ENCODE measurements at places on chromosomes 11 and 22.

DNA sequence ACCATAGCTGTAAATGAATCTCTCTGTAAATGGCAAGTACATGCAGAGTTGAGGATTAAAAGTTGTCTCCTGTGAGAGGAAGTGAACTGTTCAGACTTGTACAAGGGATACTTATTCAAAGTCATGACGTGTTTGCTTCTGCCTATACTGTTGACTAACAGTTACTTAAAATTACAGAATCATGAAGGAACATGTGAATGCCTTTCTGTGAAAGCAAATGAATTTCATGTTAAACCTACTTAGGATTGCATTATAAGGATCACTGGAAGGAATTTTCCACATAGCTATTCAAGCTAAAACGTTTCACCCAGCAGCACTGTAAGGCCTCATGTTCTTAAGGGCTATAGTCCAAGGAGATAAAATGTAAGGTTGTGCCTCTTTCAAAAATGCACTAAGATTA, 93.4 kb upstream of the BIRC3 start:
- DNase-seq: no peak

- no peak for DNase-seq
Measured at GRCh38 chr11:17432002-17432401, 43.5 kb upstream of the KCNJ11 start.

GRCh38 chr22:37117092-37117491, 7.6 kb upstream of the TMPRSS6 start:
- no peak for DNase-seq

DNA sequence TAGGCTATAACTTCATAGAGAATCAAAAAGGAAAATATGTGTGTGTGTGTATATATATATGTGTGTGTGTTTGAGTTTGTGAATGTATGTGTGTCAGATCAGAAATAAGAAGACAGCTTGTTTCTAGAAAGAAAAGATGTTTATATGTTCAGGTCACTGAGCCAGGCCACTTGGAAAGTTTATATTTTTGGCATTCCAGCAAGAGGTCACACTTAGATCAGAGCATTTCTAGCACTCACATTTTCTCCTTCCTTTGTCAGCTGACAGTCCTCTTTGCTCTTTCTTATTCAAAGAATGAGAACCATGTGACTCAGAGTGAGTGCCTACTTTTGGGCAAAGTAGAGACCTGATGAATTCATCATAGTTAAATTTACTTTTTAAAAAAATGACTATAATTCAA, 22.9 kb downstream of the RAB38 start:
- no peak for DNase-seq

DNA sequence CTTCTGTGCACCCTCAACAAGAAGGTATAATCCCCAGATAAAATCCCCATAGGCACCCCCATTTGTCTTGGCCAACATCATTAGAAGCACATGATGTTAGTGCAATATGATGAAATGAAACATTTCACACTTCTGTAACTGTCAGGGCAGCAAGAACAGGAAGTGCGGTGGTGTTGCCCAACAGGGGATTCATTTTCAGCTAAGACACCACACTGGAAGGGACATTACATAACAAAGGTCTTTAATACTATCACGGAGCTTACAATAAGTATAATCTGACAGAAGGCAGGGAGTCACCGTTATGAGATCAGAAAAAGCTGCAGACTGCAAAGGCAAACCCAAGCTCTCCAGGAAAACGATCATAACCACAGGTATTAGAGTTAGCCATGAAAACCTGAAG, 2.0 kb downstream of the OR52W1 start:
- peak; percentile 12 for DNase-seq

DNA sequence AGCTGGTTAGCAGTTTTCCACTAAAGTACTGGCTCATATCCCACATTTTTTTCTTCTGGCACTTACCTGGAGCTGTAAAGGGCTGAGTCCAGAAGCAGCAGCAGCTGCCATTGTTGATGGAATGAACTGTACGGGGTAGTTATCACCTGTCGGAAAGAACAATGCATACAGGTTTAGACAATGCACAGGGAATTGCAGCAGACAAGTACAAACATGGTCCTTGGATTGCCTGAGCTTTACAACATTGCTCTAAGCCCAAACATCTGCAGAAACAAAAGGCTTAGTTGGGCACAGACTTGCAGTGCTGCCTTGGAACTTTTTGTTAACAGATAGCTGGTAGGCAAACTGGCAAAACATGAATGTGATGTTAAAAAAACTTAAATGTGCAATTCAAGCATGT, 258.8 kb downstream of the SOX6 start:
- no peak for DNase-seq

Measured in activated CD4-positive, alpha-beta T cell treated with anti-CD3 and anti-CD28 coated beads, Interleukin-2, Interleukin-4, amounts not matched to agents 100 ng/mL and 50 ng/mL, durations not matched to agents 16 hours and 8 hours (primary cell).